T-helper 22 cell (primary cell): ENCODE measurements at places on chromosomes 7 and 10.
A peak's percentile ranks its signal among the peaks of the same experiment; 100 is the strongest.

- no peak for DNase-seq
These were observed 16.4 kb downstream of the GSDME start for GRCh38 chr7:24740871-24741270.

DNA sequence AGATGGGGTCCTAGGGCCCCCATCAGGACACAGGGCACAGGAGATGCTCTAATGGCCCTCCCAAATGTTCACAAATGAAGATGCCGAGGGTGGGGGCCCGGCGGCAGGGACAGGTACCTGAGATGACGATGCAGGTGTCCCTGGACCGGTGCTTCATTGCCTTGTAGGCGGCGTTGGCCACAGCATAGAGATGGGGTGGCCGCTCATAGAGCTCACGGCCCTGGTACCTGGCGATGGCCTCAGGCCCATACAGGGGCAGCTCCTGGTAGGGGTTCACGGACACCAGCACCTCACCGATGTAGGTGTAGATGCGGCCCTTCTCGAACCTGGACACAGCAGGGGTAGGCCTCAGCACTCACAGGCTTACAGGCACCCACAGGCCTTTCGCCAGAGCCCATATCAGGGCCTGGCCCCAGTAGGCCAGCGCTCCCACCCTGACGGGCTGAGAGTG lies 2.0 kb downstream of the MYO1G start:
- no peak for DNase-seq

DNA sequence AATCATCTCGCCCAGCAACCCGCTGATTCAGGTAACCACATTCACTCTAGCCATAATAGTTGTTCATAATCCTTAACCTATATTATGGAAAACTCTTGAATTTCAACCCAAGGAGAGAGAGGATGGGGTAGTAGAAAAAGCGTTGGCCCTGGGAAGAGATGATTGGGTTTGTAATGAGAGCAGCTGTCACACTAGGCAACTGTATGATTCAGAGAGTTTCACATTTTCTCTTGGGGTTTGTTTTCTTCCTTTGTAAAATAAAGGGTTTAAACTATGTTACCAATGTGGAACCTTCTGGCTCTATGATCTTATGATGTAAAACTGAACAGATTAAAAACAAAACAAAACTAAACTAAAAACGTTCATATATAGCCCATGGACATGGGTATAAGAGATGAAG lies 705.2 kb upstream of the IGFBP3 start:
- DNase-seq = no peak

- DNase-seq = no peak
These were observed 110.3 kb downstream of the RNF133 start for GRCh38 chr7:122588621-122589020.

- no peak for DNase-seq
These were observed 79.5 kb upstream of the GPR141 start for GRCh38 chr7:37604078-37604477.

GRCh38 chr7:66421830-66422475 lies 206.7 kb upstream of the KCTD7 start:
- no peak for DNase-seq

GRCh38 chr7:15557186-15557585 lies 4.6 kb downstream of the AGMO start:
- no peak for DNase-seq

DNA sequence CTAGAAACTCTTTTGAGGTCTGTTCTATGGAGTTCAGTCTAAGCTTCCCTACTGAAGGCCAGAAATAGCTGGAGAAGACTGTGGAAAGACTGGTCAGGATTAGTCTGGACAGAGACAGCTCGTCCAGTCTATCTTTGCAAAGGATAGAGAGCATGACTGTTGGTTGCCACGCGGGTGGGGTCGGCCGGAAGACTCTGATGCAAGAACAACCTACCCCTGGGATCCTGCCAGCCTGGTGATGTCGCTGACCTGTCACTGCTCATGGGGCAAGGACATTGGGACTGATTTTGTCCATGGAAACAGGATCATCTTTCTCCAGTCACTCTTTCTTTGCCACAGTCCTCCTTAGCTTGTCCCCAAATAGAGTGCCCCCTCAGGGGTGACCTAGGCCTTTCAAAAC lies 337.6 kb upstream of the NPSR1 start:
- no peak for DNase-seq

DNA sequence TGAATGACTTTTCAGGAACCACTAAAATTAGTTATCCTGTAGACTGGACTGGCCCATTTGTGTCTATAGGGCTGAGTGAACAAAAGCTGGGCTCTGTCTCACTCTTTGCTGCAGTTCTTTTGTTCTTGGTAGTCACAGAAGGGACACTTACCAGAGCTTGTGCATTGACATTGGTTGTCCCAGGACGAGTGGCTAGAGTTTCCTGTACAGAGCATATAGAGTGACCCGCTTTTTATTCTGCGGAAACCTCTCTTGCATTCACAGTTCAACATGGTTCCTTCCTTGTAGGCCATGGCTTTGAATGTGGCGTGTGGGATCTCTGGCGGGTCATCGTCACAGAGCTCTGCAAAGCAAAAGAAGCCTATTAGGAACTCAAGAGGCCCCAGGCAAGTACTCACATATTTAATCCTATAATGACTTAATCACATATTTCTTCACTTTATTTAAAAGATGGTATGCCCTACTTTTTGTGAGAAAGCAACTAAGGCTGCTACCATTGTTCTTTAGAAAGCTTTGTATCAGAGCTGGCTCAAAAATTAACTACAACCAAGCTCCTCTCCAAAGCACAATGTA lies 36.4 kb downstream of the IL2RA start:
- no peak for DNase-seq

DNA sequence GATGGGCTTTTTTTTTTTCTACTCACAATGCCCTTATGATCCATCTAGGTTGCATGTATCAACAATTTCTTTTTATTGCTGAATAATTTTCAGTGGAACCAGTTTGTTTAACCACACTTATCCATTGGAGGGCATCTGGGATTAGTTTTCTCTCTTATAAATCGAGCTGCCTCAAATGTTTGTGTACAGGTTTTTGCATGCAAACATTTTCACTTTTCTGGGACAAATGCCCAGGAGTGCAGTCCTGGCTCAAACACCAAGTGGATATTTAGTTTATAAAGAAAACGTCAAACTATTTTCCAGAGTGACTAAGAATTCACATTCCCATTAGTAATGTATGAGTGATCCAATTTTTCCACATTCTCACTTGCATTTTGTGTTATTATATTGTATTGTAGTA lies 313.4 kb downstream of the CXCL12 start:
- no peak for DNase-seq

GRCh38 chr7:76358011-76358480 lies 745 bp downstream of the YWHAG start:
- peak; percentile 21 for DNase-seq

DNA sequence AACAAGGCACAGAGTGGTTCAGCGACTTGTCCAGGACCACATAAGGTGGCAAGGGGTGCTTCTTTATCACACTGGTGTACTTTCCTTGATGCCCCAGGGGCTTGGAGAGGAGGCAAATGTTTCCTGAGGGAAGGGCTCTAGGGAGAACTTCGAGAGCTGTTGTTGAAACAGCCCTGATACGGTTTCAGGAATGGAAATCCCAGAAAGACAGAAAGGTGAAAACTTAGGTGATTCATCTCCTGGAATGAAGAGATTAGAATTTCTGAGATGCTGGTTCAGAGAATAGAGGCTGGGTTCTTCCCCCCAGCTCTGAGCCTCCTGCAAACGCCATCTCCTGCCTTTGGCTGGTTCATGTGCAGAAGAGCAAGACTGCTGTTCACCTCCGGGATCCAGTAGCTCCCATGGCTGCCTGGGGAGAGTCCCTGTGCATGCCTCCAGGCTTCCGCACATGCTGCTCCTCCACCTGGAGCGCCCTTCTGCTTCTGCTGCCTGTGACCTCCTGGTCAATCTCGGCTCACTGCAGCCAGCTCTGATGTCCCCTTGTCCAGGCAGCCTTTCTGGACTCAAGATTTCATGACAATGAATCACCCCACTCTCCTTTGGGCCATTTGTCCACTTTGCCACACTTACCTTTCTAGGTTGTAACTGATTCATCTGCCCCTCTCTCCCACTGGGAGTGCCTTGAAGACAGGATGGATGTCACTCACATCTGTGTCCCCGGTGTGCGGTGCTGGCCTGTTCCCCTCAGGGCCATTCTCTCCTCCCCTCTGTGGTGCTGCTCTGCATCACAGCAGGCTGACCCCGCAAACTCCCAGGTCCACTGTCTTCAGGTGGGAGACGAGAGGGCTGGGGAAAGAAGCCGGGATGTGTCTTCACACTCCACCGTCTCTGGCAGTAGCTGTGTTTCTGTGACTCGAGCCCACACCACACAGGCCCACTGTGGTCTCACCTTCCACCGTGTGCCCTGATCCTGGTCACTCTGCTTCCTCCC lies 3.6 kb upstream of the CDH23 start:
- no peak for DNase-seq

DNA sequence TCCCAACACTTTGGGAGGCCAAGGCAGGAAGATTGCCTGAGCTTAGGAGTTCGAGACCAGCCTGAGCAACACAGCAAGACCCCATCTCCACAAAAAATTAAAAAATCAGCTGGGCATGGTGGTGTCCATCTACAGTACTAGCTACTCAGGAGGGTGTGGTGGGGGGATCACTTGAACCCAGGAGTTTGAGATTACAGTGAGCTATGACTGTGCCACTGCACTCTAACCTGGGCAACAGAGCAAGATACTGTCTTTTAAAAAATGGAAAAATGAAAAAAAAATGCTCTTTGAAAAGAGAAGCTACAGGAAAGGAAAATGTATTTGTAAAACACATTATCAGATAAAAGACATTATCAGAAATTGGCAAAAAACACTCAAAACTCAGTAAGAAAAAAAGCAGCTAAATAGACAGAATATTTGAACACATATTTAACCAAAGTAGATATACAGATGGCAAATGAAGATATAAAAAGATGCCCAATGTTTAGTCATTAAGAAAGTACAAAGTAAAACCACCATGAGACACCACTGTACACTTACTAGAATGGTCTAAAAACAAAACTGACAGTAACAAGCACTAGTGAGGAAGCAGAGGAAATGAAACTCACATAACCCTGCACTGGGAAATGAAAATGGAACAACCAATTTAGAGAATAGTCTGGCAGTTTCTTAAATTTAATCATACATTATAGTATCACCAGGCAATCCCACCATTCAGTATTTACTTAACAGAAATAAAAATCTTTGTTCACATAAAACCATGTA lies 40.5 kb downstream of the NRBF2 start:
- no peak for DNase-seq

GRCh38 chr10:118057361-118057760 lies 10.6 kb upstream of the RAB11FIP2 start:
- DNase-seq = no peak

DNA sequence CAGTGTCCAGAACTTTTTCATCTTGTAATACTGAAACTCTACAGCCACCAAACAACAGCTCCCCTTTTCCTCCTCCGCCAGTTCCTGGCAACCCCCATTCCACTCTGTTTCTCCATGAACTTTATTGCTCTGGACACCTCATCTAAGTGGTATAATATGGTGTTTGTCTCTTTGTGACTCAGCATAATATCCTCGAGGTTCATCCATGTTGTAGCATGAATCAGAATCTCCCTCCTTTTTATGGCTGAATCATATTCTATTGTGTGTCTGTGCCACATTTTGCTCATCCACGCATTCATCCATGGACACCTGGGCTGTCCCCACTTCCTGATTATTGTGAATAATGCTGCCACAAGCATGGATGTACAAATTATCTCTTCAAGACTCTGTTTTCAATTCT lies 124.4 kb upstream of the FGFR2 start:
- no peak for DNase-seq

GRCh38 chr7:131218727-131219128 lies 108.9 kb upstream of the MKLN1 start:
- DNase-seq = no peak

- DNase-seq = no peak
These were observed 167.1 kb upstream of the RHEB start for GRCh38 chr7:151686826-151687225.

GRCh38 chr10:43683451-43684291 lies 35.0 kb upstream of the ZNF32 start:
- DNase-seq = no peak

DNA sequence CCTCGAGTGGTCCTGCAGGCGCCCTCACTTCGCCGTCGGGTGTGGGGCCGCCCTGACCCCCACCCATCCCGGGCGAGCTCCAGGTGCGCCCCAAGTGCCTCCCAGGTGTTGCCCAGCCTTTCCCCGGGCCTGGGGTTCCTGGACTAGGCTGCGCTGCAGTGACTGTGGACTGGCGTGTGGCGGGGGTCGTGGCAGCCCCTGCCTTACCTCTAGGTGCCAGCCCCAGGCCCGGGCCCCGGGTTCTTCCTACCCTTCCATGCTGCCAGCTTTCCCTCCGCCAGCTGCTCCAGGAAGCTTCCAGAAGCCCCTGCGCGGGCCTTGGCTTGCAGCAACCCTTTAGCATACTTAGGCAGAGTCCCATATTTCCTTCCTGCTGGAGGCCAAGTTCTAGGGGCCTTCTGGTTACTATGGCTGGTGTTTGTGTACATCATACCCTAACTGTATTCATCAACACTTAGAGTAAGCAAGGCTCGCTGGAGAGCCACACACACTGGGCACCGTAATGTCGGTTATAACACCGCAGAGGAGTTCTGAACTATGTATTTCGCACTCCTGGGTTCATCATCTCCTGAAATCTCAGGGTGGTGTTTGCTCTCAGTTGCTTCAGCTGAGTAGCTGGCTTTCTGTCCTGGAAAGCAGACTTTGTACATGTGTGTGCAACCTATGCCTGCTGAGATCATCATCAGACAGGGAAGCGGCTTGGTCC lies 471 bp downstream of the MGMT start:
- no peak for DNase-seq

DNA sequence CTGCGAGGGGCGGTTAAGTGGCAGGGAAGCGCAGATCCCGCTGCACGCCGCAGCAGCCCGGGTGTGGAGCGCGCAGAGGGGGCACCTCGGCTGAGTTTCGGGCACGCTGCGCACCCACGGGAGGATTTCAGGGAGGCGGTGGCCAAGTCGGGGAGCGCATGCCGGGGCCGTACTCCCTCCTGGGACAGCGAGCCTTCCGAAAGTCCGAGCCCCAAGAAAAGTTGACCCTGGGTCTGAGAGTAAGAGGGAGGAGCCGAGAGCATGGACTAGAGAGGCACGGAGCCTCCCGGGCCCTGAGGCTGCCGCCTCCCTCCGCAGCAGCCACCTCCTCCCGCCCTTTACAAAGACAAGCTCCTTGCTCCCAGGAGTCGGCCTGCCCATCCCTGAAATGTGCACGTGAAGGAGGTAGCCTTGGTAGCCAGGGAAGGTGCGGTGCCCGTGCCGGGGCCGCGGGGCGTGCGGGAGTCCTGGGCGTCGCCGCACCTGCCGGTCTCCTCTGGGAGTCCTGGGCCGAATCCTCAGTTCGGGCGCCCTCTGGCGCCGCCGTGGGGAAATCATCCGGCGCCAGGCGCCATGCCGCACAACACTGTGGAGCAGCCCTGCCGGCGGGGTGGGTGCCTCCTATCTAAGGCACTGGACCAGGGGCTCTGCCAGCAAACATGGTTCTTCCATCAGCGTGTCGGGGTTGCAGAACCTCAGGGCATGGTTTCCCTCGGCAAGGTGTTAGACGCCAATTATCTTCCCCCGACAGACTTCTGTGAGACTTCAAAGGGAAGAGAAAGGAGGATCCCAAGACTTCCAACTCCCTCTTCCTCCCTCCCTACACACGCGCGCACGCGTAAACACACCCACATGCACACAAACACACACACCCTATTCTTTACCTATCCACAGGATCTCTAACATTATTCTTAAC lies 104.0 kb downstream of the TRIL start:
- DNase-seq = no peak

GRCh38 chr10:74704629-74705357 lies 121.6 kb upstream of the KAT6B start:
- DNase-seq = no peak
